Eye (tissue), 1 donor: ENCODE measurements at places on chromosomes 13 and 19.
A peak's percentile ranks its signal among the peaks of the same experiment; 100 is the strongest.

DNA sequence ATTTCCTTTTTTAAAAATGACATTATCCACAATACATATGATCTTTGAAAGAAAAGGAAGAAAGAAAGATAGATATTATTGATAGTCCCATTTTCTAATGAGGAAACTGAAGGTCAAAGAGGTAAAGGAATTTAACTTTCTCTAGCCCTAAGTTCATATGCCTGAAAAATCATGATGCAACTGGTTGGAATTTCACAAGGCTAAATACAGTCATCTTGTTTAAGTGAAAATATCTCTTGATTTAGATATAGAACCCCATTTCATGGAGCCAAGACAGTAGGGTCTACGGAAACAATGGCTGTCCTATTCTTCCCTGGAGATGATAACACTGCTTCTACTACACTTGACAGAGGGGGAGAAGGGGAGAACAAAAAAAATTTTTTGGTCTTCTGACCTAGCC lies 366.2 kb downstream of the DNAJC15 start:
- no peak for DNase-seq

GRCh38 chr13:79541426-79542049 lies 60.6 kb downstream of the NDFIP2 start:
- peak; percentile 88 for DNase-seq

DNA sequence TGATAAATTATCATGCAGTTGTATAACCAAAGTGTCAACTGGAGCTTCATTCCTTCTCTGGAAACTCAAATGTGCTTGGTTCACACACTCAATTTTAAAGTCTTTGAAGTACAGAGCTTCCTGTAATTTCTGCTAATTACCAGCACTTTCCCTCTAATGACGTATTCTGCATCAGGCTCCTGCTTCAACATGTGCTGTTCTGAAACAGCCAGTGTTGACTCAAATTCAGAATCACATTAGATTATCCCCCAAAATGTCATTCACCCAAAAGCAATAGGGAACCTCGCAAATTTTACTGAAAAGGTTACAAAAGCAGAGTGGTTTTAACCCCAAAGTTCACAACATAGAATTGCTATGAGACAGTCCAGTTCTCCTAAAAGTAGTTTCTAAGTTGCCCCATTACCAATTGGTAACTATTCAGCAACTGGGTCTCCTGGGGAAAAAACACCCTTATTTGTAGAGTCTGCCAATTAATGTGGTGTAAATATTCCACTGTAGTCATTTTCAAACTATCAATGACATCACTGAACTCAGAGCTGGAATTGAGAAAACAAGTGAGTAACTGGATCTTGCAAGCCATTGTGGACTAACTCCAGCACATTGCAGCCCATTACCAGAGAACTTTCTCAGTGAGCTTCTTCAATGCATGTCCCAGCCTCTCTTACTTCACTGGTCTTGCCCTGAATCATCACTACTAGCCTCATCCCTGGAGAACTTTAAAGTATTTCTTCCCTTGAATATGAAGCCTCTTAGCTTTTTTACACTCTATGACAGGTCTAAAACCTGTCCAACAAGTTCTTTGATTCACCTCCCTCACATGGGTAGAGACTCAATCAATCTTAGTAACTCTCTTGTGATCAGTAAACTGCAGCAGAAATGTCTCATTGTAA lies 955.4 kb downstream of the EFNB2 start:
- DNase-seq, result no peak

DNA sequence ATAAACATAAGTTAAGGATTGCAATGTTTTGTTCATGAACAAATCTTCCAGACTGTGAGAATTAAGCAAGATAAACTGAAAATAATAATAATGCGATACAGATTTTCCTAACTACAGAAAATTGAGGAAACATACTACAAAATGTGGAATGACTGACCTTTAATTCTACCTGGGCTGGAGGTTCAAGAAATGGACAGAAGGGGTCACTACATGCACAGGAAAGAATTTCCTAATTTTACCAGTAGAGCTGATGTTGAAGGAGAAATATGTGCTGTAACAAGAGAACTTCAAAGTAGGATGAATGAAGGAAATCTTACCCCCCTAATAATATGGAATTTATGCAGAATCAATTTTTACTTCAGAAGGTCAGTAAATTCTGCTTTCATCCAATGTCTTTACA lies 62.3 kb downstream of the ZNF627 start:
- DNase-seq, result no peak

GRCh38 chr13:98568918-98569317 lies 8.0 kb downstream of the STK24 start:
- DNase-seq, result no peak

- DNase-seq, result no peak
Observed at GRCh38 chr13:84303035-84303434, 420.8 kb upstream of the SLITRK1 start.

DNA sequence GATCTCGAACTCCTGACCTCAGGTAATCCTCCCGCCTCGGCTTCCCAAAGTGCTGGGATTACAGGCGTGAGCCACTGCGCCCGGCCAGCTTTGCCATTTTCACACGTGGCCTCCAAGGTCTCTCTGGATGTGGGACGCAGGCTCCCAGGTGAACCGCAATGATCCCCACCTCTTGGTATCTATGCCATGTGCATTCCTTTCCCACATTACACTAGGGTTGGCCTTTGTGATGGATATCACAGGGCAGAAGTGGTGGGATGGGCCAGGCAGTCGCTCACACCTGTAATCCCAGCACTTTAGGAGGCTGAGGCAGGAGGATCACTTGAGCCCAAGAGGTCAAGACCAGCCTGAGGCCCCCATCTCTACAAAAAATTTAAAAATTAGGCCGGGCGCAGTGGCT lies 22.4 kb downstream of the FGF21 start:
- DNase-seq, result no peak

DNA sequence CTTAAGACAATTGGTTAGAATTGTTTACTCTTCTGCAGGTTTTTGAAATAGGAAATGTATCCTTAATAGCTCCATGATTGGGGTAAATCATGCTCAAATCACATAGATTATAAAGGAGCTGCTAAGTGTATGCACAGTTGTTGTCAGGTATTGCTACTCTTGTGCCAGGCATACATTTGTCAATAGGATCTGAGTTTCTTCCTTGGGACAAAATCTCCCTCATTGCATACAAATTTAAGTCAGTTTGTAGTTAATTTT lies 109.3 kb upstream of the MLNR start:
- DNase-seq, result peak; percentile 50
